Mesenteric fat pad (tissue), 1 donor: ENCODE measurements at places on chromosomes 4 and X. TPM values are rescaled to one million over a fixed set of nuclear protein-coding genes. Genes with fewer than 3 reads are reported as not detected.

The STATH gene
- not detected for total RNA-seq

The CCDC158 gene
- 0.45 TPM for total RNA-seq

The FANCB gene
- 1.1 TPM for total RNA-seq

The MRFAP1 gene
- 234 TPM for total RNA-seq

DNA sequence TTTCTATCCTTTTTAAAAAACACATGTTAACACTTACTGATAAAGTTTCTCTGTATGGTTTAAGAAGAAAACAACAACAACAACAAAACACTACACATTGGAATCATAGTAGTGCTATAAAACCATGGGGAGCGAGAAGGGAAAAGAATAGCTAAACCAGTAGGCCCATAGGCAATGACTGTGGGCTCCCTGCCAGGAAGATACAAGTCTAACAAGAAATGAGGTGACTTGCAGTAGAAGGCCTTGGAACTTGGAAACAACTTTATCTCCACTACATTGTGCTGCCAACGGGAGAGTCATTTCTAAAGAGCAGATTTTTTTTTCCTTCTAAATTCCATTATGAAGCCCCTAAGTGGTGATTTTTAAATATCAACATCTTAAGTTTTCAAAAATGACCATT lies 78.0 kb downstream of the GPC4 start:
- DNase-seq, result no peak

DNA sequence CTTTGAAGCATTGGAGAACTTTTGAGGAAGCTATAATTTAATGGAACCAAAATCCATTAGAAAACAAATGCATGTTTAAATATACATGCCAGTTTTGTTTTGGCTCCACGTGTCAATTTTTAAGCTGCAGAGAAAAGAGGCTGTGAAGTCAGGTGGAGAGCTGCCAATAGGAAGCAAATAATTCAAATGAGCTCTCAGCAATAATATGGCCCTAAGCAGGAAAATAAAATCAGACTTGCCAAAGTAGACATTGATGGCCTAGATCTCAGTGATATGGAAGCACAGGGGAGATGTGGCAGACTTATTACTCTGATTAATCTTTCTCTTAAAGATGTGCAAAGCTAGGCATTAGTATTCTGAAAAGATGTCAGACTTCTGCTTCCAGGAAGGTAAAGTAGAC lies 769.8 kb upstream of the NDST4 start:
- DNase-seq, result no peak

- no peak for DNase-seq
Observed at GRCh38 chr4:151804821-151805220, 44.0 kb upstream of the GATB start.

DNA sequence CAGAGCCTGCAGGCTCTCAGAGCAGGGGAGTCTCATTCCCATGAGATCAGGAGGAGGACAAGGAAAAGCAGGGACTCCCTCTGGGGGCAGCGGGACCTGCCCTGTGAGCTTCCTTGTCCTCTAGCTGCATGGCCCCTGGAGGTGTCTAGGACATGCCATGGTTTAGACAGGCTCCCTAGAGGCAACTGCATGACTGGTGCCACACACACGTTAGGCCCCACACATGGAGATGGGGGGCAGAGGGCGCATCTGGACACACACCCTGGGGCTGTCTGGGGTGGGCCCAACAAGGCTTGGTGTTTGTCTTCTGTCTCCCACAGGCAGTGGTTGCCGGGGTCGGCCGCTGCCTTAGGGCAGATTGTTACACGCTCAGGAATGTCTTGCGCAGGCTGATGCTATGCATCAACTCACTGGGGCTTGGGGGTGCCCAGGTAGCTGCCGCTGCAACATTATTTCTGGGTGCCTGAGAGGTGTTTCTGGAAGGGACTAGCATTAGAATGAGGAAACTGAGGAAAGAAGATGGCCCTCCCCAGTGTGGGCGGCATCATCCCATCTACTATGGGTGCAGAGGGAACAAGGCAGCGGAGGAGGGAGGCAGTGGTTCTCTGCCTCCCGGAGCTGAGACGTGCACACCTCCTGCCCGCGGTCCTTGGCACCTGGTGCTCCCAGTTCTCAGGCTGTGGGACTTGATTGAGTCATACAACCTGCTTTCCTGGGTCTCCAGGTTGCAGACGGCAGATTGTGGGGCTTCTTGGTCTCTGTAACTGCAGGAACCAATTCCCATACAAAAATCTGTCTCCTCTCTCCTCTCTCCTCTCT lies 32.1 kb upstream of the GPR78 start:
- DNase-seq, result peak; percentile 76

GRCh38 chrX:3161681-3162080 lies 120.4 kb downstream of the ARSF start:
- DNase-seq, result no peak

GRCh38 chr4:80125252-80126177 lies 52.5 kb upstream of the ANTXR2 start:
- DNase-seq, result no peak
